ENCODE measurements at places on chromosomes 6 and 20.
A peak's percentile ranks its signal among the peaks of the same experiment; 100 is the strongest.

- DNase-seq: no peak
These were observed 969.2 kb upstream of the SLC35B3 start for GRCh38 chr6:9404351-9405146.

- no peak for DNase-seq
These were observed 173.7 kb downstream of the ARHGAP18 start for GRCh38 chr6:129536271-129536670.

- DNase-seq: peak; percentile 81
These were observed 21.7 kb upstream of the RANBP9 start for GRCh38 chr6:13733178-13733887.

DNA sequence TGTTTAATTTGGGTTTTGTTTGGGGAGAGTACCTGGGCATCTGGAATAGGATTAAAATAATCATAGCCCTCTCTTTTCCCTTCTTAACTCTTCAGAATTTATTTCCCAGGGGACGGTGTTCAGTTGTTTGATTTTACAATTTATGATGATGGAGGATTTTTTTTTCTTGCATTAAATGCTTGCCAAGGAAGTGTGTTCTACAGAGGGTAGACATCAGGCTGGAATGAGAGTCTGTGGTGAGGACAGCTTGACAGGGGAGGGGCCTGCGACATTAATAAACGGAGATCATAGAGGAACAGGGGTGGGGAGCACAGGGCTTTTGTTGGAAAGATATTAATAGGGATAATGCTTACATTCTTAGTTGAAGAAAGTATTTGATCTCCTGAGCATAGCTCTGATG, 297.5 kb downstream of the CLIC5 start:
- DNase-seq: no peak

DNA sequence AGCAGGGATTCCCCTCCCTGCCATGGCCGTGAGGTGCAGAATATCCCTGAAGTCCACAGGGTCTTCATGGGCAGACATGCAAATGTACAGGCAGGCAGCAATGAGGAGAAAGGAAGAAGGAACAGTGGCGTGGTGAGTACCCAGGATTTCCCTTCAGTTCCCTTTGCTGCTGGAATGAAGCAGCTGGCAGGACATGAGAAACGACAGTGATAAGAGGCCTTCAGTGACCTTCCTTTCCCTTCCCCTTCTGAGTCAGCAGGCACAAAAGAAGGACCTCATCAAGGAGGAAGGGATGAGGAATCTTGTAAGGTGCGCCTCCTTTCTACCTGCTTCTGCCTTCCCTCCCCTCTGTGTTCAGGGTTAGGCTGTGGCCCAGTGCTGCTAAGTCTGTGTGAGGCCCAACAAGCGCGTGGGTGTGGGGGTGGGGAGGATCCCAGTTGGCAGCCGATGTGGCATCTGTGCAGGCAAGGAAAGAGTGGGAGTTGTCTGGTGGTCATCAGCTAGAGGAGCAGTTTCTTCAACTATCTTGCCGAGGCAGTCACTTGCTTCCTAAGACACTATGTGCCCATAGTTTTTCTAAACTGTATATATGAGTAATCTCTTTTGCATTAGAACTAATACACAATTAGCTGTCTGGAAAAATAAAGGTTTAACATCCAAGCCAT, 29.5 kb upstream of the FBXO9 start:
- DNase-seq: no peak

DNA sequence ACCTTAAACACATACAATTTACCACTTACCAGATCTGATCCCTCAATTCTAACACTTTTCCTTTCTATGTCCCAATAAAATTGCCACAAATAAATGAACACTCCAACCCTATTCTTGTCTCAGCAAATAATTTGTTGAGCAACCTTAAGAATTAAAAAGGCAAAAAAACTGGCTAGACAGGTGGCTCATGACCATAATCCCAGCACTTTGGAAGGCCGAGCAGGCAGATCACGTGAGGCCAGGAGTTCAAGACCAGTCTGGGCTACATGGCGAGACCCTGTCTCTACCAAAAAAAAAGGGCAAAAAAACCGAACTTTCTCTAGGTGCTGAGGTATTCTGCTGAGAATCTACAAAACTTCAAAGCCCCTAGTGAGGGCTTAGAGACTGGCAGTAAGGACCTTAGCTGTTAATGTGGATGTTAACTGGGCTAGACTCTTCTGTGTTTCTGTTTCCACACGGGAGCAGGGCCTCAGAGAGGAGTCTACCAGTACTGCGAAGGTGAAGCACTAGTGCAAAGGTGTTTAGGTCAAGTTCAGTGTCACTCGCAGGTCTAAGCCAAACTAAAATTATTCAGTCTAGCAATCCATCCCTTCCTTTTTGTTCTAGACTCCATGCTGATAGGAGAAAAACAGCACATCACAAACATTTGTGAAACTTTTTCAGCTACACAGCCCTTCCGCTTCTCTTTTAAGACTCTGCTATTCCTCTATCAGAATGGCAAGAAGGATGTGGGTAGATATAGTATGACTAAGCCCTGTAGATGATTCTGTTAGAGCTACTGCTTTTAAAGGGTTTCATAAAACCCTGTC, 2.6 kb downstream of the FASTKD5 start:
- DNase-seq: no peak

GRCh38 chr20:20206788-20207187, 154.5 kb downstream of the CFAP61 start:
- no peak for DNase-seq

- DNase-seq: no peak
These were observed 108.3 kb downstream of the PSMB1 start for GRCh38 chr6:170444811-170445211.

DNA sequence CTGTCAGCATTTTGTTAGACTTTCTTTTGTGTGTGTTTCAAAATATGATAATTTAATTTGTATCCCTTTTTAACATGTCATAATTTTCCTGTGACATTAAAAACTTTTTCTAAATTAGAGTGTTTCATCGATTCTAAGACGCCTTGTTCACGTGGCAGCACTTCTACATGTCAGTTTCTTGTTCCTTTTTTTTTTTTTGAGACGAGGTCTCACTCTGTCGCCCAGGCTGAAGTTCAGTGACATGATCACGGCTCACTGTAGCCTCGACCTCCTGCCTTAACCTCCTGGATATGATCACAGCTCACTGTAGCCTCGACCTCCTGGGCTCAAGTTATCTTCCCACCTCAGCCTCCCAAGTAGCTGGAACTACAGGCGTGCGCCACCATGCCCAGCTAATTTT, 27.6 kb upstream of the ADRM1 start:
- no peak for DNase-seq

DNA sequence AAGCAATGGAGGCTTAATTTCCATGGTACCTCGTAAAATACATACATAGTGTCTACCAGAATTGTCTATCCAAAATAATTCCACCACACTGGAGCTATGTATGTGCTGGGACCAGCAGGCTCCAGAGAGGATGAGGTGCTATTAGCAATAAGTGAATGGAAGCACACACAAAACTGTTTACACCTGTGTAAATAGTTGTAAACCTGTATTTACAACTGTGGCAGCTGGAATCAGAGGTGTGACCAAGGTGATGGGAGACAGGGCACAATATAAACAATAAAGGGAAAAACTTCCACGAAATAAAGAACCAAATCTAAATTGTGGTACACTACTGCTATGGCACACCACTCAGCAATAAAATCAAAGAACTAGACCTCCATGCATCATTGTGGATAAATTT, 14.4 kb downstream of the RARS2 start:
- no peak for DNase-seq

- no peak for DNase-seq
These were observed 109.9 kb upstream of the HEY2 start for GRCh38 chr6:125639466-125640020.

- DNase-seq: no peak
These were observed 170.3 kb upstream of the PDE10A start for GRCh38 chr6:165833355-165833754.

GRCh38 chr6:149923327-149923986, 536 bp upstream of the RAET1G start:
- no peak for DNase-seq

DNA sequence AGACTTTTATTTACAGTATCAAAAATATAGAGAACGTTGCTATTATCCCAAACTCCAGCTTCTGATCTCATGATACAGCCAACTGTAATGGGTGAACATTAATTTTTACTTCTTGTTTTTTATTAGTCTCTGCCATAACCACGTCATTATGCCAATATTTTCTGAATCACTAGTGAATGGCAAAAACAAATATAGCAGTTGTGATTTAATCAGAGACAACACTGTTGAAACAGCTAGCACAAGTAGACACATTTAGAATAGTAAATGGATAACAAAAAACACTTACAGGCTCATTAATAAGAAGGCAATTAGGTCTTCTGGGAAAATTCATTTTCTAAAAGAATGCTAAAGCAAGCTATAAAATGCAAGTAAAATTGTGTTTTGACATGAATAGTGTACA, 8.1 kb downstream of the PTPRK start:
- no peak for DNase-seq

GRCh38 chr6:88983532-88983931, 20.1 kb upstream of the RNGTT start:
- no peak for DNase-seq

DNA sequence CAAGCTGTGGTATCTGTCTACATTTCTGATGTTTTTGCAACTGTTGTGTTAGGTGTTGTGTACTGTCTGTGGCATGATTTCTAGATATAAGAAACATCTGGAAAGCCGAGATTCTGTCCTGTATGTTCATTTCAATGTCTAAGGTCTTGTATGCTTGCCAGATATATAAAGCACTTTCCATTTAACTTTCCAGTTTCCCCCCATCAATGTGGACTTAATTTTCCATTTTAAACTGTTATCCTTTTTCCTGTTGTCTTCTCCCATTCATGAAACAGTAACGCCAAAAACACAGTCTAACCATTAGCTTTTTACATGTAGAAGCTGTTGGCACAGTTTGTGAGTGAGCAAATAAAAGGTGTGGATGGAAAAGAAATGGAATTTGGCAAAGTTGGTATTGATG, 181.6 kb downstream of the FARS2 start:
- no peak for DNase-seq

DNA sequence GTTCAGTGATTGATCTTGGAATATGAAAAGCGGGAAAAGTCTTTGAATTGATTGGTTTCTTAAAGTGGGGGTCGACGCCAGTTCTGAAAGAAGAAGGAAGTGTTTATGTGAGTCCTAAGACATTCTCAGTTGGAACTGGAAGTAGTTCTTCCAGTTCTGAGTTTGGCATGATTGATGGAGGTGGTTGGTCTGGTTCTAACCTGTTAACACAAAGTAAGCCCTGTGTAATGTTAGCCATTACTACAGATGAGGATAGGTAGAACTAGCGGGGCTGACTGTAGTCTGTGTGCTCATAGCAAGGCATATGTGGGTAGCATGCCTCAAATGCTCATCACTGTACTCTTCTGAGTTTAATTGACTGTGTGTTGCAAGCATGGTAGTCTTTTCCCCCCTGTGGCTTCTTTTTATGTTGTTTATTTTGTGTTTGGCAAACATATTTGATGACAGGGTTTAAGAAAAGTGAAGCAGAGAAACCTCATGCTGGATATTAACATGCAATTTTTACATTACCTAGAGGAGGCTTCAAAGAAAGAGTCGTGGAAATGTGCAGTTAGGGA, 24.9 kb downstream of the CITED2 start:
- no peak for DNase-seq

DNA sequence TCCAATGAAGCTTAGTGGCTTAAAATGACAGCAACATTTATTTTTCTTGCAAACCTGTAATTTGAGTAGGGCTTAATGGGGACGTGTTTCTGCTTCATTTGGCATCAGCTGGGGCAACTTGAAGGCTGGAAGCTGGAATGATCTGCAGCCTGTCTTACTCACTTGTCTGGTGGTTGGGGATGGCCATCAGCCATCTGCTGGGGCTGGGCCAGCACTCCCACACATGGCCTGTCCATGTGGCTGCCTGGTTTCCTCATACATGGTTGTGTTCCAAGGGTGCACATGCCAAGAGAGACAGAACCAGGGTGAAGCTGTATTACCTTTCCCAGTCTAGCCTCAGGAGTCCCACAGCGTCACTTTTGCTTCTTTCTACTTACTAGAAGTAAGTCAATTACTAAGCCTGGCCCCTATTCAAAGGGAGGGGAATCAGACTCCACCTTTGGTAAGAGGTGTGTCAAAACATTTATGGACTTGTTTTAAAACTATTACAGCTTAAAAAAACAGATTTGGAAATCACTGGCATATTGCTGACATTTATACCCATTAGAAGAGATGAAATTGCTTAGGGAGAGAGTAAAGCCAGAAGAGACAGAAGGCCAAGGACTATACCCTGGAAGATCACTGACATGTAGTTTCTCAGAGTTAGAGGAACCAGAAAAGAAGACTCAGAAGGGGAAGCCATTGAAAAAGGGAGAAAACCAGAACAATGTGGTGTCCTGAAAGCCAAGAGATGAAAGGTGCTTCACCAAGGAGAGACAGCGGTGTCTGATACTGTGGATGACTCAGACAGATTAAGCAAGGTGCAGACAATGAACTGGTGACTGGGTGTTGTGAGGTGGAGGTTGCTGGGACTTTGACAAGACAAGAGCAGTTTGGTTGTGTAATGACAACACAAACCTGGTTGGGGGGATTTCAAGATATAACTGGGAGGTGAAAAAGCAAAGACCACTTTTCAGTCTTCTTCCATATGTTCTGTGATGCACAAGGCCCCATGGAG, 345.2 kb downstream of the GJA1 start:
- DNase-seq: peak; percentile 86

DNA sequence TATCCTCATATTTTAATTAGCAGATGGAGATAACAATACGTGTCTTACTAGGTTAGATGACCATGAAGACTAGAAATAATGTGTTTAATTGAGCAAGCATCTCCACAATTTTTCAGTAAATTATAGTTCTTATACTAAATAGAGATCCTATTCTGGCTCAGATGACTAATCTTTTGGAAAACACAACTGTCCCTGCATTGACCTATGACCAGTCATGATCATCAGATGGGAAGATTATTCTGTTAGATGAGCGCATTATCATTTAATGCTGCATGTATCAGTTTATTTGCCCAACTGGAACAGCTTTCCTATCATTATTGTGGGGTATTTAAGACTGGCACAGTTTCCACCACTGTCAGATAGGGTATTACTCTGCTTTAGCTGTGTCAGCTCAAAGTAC, 185.5 kb downstream of the MOXD1 start:
- DNase-seq: no peak

DNA sequence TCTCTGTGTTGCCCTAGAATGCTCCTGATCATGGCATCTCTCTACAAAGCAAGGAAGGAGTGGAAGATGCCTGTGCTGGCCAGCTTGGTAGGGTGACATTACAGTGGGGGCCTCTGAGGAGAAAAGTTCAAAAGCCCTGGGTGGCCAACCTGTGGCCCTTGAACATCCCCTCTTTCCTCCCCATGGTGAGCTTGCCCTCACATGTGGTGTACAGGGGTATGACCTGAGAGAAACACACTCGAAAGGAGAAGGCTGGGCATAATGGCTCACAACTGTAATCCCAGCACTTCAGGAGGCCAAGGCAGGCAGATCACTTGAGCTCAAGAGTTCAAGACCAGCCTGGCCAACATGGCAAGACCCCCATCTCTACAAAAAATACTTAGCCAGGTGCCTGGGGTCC, 36.6 kb upstream of the SCAF8 start:
- no peak for DNase-seq

DNA sequence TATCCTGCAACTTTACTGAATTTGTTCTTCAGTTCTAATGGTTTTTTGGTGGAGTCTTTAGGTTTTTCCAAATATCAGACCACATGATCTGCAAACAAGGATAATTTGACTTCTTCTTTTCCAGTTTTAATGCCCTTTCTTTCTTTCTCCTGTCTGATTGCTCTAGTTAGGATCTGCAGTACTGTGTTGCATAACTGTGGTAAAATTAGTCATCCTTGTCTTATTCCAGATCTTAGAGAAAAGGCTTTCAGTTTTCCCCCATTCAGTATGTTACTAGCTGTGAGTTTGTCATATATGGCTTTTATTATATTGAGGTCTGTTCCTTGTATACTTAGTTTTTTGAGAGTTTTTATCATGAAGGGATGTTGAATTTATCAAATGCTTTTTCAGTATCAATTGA, 4.3 kb downstream of the MICA start:
- DNase-seq: no peak

Data from left hindlimb (tissue), 1 donor.